Activated CD8-positive, alpha-beta T cell treated with anti-CD3 and anti-CD28 coated beads, Interleukin-2, amount 10 ng/mL, durations not matched to agents 7 days and 5 days (primary cell): ENCODE measurements at places on chromosomes 12 and 14. TPM values are rescaled to one million over a fixed set of nuclear protein-coding genes. Genes with fewer than 3 reads are reported as not detected.

GRCh38 chr14:105351920-105352851, 37.6 kb downstream of the PACS2 start:
- peak; percentile 94 for DNase-seq

DNA sequence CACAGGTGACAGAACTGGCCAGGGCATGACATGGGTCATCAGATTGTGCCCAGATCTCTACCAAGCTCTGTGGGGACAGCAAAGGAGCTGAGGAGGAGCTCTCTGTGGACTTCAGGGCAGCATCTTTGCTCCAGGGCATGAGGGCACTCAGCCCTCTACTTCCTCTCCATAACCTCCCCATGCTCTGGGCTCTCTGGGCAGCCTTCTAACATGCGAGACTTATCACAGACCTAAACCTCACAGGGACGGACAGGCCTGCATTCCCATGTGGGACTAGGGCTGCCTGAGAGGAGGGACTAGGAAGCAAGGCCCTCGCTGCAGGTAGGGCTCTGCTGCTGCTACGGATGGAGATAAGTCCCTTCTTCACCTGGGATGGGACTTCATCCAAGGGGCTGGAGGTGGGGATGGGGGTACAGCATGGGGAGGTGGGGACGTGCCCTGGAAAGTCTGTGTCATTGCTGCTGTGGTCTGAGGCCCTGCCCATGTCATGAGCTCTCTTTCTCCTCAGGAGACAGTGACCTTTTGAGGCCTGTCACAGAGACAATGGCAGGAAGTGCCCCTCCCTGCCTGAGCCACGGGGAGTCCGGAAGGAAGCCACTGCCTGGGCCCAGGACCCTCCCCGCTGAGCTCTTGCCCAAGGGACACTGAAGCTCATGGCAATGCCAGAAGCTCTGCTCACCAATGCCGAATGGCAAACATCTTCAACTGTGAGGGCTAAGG, 44.1 kb downstream of the PITPNM2 start:
- DNase-seq = peak; percentile 86

GRCh38 chr14:95464103-95464502, 52.3 kb downstream of the SYNE3 start:
- no peak for DNase-seq

CLEC1B gene
- total RNA-seq = not detected

SERPINA3 gene
- total RNA-seq = not detected

GRCh38 chr12:53849113-53849512, 89.5 kb upstream of the HOXC13 start:
- DNase-seq = no peak

SIX1 gene
- not detected for total RNA-seq

DNA sequence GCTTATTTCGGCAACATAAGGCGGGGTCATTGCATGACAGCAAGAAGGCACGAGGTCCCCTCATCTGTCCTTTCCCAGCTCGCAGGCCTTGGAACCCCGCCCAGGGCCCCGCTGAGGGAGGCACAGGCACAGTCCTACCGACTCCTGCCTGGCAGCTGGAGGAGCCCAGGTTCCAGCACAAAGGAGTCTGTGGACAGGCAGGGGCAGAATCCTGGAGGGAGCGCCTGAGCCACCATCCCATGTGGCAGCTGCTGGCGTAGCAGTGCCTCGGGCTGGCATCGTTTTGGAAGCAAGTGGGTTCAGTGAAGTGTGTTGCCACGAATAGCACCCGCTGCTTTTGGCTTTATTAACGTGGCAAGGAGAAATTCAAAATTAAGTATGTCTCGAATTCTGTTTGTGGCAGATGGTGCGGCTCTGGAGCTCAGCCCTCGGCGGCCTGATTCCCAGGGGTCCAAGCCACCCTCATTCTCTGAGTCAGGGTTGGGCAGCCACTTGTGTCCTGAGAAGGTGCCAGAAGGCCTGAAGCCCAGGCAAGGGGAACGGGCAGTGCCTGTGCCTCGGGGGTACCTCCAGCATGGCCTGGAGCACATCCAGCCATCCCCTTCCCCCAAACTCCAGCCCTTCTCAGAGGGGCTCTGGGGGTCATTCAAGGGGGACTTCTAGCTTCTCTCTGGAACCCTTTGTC, 35.9 kb downstream of the SLC8B1 start:
- no peak for DNase-seq

GRCh38 chr14:64464651-64465050, 648 bp upstream of the AKAP5 start:
- DNase-seq = no peak

GRCh38 chr14:23175823-23176222, 7.6 kb downstream of the SLC7A8 start:
- DNase-seq = no peak

DNA sequence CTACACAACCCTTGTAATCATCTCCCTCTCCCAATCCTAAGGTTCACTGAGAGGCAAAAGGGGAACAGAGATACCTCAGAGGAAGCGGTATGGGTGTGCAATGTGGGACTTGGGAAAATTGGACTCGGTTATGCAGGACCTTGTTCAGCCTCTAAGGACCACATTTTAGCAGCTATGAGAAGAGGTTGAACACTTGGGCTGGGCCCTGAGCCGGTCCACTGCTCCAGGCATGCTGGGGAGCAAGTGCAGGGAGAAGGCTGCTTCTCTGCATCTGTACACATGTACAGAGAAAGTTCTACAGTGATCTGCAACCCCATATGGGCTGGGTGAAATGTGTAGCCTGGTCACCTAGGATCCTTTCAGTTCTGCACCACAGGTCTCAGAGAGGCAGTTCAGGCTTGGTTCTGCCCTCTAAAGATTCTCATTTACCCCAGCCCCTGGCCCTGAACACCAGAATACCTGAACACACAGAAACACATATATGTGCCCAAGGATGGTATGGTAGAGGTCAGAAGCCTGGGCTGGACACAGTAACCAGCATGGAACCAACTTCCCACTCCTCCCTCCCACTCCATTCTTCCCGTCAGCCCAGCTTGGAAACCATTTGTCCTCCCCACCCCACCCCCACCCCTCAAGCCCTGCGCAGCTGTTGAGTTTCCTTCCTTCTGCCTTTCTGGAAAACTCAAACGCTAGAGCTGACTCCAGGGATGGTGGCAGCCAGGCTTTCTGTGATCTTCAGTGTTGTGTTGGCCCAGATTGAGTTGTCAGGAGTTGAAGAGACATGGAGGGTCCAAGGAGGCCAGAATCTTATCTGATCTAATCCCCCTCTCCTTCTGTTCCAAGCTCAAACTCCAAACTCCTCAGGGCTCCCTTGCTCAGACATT, 10.4 kb downstream of the HOXC5 start:
- no peak for DNase-seq

MGAT2 gene
- total RNA-seq = 55.1 TPM

GRCh38 chr14:49768301-49769121, 558 bp downstream of the KLHDC2 start:
- DNase-seq = peak; percentile 76

GPRC5D gene
- not detected for total RNA-seq

DNA sequence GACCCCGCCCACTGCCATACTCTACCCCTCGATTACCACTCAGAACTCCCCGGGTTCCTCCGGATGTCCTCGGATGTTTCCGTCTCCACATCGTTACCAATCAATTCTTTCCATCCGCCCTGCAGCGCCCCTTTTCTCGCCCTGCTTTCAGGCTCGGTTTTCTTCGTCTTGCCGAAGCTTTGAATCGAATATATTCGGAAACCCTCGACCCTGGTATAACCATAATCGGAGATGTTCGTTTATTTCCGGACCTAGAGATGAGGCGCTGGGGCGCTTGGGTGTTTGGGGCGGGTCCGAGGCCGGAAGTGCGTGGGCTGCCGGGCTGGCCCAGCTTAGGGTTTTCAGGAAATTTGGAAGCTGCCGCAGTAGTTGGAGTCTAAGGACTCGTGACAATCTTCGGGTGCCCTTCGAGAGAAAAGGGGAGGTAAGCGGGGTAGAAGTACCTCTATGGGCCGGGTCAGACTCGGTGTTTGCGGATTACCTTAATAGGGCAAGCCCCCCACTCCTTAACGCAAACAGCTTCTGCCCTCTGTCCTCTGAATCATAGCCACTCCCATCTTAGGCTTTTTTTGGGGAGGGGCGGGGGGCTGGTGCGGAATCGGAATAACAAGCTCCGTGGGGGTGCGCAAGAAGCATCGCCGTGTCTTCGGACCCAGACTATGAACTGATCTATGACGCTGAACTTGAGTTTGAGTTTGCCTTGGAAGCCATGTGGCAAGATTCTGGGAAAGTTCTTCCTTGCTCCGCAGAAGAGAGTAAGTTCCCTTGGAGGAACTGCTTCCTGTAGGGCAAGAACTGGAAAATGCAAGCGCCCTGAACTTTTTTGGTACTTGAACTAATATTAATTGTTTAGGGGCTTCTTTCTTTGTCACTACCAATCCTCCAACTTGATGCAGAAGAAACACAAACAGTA, at the start of gene C14orf119:
TSS of gene C14orf119 (plus strand) at position 310 of the 913 bp plus-strand sequence. CDS start 2,154 bp downstream, outside the sequence.
- peak; percentile 100 for DNase-seq

CHGA gene
- not detected for total RNA-seq

GRCh38 chr12:96189781-96190180, 4.4 kb upstream of the ELK3 start:
- DNase-seq = no peak

GRCh38 chr14:105745433-105746123, 219.2 kb downstream of the TMEM121 start:
- no peak for DNase-seq

GRCh38 chr14:61254808-61255526, 26.2 kb downstream of the TMEM30B start:
- DNase-seq = no peak

MEG3 gene
- total RNA-seq = not detected

DNA sequence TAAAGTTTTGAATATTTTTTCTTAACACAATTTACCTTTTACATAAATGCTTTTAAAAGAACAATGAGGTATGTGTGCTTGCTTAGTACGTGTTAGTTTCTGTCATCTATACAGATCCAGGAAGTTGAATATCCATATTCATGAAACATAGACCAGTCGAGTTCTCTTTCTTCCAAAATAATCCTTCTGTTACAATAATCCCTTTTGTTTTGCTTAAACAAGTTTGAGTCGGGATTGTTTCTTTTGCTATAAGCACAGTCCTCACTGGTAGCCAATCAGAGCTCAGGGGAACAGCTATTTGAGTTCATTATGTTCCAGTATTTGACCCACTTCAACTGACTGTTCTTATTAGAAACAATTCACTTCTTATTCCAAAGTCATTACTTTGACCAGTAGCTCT, 214.7 kb upstream of the FLRT2 start:
- no peak for DNase-seq

- no peak for DNase-seq
Measured at GRCh38 chr12:10557766-10558165, 52.1 kb downstream of the EIF2S3B start.

PSME2 gene
- 635 TPM for total RNA-seq

DNA sequence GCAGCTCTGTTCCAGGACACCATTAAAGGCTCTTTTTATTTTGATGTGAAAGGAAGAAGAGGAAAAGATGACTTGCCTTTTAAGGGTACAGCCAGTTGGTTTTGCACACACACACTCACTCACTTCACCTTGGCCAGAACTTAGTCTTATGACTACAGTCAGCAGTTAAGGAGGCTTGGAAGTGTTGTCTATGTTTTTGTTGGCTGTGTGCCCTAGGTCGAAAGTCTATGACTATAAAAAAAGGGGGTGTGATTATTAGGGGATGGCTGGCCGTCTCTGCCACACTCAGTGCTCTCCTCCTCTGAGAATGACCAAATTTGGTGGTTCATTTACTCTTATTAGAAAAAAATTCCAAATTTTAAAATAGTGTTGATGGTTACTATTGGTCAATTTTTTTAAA, 139.5 kb upstream of the OTX2 start:
- DNase-seq = no peak

PPM1H gene
- not detected for total RNA-seq
